ENCODE measurements at places on chromosomes 5 and 9.

- DNase-seq: no peak
Observed at GRCh38 chr5:16737209-16737608, 120.4 kb upstream of the RETREG1 start.

GRCh38 chr5:159211729-159212174 lies 2.4 kb upstream of the RNF145 start:
- DNase-seq: no peak

- no peak for DNase-seq
Observed at GRCh38 chr9:89647366-89648128, 42.7 kb downstream of the GADD45G start.

- no peak for DNase-seq
Observed at GRCh38 chr5:148104226-148104625, 40.4 kb downstream of the SPINK5 start.

DNA sequence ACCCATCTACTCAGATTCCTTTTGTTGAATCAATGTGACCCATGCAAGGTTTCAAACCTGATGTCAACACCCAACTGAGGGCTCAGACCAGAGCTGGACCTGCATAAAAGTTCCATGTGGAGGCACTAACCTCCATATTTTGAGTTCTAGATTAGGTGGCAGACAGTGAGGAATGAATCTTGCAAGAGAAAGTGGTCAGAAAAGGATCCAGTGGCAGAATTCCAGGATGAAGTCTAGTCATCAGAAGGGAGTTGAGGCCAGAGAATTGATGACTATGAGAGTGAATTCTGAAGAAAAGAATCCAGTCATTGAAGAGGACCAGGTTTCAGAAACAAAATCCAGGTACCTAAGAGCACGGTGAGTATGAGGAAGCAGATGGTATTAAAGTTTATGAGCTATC lies 205.1 kb upstream of the RGMB start:
- DNase-seq: no peak

- no peak for DNase-seq
Observed at GRCh38 chr5:1936413-1936812, 53.7 kb upstream of the IRX4 start.

DNA sequence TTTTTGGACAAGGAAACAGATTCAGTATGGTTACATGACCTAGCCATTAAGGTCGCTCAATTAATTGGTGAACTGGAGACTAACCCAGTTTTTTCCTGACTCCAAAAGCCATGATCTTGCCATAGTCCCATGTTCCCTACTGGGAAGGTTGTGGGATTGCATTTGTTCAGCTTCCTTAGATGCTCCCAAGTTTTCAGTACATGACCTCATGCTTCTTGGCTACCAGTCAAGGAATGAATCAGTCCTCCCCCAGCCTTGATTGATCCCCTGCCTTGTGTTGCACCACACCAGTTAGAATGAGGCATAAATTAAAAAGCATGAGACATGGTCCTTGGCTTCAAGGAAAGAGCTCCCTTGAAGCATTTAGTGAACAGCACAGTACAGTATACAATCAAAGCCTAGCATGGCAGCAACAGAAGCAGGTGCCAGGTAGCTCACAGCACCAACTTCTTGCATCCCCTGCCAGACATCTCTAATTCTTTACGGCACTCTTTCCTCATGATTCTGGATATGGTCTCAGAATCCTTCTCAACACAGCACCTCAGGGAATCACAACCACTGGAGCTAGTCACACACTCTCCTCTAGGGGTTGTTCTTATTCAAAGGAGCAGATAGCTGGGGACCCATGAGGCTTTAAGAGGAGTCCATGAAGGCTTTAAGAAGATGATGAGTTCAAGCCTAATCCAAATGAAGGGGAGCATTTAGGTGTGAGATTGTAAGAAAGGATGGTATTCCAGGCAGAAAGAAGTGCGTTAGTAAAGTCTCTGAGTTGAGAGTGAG lies 295.5 kb upstream of the CLINT1 start:
- peak; percentile 11 for DNase-seq

- no peak for DNase-seq
Observed at GRCh38 chr5:99940540-99940939, 594.6 kb upstream of the FAM174A start.

DNA sequence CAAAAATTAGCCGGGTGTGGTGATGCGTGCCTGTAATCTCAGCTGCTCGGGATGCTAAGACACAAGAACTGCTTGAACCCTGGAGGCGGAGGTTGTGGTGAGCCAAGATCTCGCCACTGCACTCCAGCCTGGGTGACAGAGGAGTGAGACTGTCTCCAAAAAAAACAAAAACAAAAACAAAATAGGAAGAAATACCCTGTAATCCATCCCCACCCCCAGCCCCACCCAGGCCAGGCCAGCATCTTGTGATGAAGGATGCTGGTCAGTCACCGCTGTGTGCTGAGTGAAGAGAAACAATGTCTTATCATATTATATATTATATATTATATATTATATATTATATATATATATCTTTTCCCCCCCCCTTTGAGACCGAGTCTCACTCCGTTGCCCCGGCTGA lies 15.4 kb upstream of the CCIN start:
- no peak for DNase-seq

DNA sequence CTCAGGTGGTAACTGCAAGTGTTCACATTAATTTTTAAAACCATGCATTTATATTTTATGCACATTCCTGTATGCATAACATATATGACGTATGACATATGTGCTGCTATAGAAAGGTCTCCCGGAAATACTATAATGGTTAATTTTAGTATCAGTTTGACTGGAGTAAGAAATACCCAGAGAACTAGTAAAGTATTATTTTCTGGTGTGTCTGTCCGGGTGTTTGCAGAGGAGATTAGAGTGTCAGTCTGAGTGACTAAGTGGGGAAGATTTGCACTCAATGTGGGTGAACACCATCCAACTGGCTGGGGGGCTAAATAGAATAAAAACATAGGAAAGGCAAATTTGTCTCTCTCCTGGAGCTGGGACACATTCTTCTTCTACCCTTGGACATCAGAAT lies 26.9 kb downstream of the UIMC1 start:
- no peak for DNase-seq

- DNase-seq: no peak
Observed at GRCh38 chr5:97842687-97843086, 659.6 kb upstream of the RIOK2 start.

DNA sequence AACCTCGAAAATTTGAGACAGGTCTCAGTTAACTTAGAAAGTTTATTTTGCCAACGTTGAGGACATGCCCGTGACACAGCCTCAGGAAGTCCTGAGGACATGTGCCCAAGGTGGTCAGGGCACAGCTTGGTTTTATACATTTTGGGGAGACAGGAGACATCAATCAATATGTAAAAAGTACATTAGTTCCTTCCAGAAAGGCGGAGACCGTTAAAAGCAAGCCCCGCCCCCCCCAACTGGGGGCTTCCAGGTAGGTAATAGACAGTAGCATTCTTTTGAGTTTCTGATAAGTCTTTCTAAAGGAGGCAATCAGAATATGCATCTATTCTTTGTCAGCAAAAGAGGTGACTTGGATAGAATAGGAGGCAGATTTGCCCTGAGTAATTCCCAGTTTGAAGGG lies 599 bp upstream of the MOCS2 start:
- no peak for DNase-seq

DNA sequence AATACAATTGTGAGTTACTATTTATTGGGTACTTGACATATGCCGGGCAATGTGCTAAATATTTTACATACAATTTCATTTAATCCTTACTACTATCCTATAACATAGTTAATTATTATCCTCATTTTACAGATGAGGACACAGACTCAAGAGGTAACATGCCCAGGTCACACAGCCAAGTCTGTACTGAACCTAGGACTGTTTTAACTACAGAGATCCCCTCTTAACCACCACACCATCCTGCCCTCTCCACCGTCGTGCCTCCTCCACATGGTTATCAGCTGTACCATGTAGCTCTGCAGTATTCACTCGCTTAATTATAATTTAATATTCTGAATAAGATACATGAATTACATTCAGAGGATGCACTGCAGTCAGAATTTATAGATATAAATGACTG lies 5.3 kb downstream of the RAB14 start:
- no peak for DNase-seq

- DNase-seq: no peak
Observed at GRCh38 chr9:73549991-73550390, 398.3 kb downstream of the ANXA1 start.
